ENCODE measurements at places on chromosomes 5 and 9.

GRCh38 chr5:170262061-170263045 is 29.6 kb downstream of the C5orf58 start:
- no peak for DNase-seq

GRCh38 chr5:143436871-143437270 is 33.4 kb upstream of the NR3C1 start:
- DNase-seq, result no peak

DNA sequence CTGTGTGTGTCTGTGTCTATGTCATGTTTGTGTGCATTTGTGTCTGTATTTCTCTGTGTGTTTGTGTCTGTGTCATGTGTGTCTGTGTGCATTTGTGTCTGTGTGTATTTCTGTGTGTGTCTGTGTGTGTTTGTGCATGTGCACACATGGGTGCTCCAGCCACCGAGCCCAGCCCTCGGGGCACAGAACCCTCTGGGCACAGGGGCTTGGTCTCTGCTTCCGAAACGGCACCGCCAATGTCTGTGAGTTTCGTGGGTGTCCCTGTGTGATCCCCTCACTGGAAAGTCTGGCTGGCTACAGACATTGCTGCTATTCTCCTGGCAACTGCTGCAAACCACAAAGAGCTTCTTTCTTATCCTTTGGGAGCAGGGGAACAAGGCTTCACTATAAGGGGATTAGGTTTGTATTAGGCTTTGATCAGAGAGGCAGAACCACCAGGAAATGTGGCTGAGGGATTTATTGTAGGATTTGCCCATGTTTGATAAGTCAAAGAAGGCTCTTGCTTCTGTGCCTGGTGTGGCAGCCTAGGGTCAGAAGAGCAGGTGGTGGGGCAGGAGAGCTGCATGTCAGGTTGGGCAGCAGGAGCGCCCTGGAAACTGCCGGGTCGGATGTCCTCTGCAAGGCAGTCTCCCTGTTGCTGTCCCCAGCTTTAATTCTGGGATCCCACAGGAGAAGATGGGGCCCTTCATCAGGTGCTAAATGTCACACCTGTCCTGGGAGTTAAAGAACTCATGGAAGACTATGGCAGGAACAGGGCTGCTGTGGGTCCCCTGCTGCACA is 39.6 kb upstream of the FCN1 start:
- DNase-seq, result no peak

GRCh38 chr9:126915846-126916543 is 1.4 kb downstream of the RALGPS1 start:
- DNase-seq, result peak; percentile 46

- DNase-seq, result no peak
These were observed 34.0 kb downstream of the NDST1 start for GRCh38 chr5:150541895-150542294.

DNA sequence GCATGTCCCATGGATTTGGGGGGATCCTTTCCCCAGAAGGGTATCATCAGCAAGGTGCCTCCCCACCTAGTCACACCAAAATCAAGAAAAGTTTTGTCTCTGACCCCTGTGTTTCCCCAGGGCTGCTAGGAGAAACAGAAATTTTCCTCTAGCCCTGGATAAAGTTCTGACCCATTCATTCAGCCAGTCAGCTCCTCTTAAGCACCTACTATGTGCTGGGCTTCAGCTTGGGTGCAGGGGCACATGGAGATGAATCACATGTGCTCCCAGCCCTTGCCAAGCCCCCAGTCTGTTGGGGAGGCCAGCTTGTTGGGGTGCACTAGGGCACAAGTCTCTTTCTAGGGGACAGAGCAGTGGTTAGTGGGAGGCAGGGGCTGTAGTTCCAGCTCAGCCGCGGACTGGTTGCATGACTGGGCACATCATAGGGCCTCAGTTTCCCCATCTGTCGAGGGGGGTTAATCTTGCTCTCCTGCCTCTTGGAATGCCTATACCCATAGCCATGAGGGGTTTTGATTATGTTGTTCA is 3.9 kb downstream of the DAB2IP start:
- DNase-seq, result no peak

GRCh38 chr5:152560512-152561137 is 155.5 kb upstream of the NMUR2 start:
- DNase-seq, result peak; percentile 77

DNA sequence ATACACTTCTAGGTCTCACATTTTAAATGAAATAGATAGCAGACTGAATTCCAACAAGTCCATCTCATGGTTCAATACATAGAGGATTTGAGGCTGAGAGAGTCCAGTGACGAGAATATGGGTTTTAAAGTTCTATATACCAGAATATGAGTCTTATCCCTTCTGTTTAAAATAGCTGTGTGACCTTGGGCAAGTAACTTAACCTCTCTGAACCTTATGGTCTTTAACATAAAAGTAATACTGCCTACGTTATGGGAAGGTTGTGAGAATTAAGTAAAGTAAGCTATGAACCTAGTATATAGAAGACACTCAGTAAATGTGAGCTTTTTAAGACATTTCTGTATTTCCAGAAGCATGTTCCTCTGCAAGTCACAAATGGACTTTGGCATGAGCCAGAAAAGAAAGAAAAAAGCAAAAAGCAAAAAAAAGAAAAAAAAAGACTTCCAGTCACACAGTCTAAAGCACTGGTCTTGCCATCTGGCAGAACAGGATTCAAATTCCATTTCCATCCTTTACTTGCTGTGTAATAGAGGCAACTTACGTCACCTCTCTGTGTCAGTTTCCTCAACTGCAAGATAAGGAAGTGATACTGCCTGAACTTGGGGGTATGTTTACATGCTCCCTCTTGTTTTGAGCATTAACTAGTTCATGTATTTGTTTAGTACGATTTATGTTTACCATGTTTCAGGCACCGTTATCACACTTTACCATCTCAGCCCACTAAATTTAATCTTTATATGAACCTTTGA is 248.2 kb downstream of the TRIM32 start:
- DNase-seq, result no peak

DNA sequence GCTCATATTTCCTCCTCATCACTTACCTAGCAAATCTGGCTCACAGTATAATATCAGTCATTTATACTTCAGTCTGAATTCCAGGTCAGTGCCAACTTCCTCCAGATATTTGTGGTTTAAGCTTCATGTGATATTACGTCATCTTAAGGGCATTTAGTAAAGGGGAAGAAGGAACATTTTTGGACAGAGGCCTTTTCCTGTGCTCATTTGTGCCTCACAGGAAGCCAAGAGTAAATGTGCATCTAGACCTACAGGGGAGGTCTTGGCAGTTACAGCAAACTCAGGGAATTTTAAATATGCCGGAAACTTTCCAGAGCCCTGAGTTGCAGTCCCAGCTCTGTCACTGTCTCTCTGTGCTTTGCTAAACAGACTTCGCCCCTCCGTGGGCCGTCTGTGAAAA is 12.3 kb upstream of the KCNIP1 start:
- DNase-seq, result no peak

DNA sequence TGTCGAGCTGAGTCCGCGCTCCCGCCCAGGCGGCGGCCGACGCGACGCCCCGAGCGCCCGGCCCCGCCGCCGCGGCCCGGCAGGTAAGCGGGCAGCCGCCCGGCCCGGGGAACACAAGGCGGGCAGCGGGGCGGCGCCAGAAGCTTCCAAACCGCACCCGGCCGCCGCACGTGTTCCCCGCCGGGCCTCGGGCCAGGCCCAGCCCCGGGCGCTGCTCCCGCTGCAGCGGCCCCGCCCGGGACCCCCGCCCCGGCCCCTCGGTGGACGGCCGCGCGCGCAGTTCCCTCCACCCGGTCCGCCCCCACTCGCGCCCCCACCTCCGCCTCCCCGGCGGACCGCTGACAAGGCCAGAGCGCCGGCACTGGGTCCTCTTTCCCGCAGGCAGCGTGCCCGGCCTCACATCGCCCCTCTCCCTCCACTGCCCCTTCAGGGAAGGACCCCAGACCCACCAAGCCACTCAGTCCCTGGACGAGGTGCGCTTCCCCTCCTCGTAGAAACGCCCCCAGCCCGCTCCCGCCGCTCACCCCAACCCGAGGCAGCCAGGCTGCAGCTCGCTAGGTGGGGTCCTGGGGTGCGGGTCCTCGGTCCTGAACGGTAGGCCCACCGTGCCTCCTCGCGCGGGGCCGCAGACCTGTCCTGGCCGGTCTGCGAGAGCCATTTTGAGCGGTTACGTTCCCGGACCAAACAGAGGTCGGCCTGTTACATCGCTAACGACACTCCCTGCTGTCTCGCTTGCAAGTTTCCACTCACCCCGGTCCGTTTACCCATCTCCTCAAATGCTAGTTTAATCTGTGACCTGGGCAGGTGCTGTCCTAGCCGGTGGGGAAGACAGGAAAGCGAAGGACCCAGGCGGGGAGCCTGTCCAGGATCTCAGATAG is 475 bp downstream of the WDR5 start:
- DNase-seq, result peak; percentile 31

DNA sequence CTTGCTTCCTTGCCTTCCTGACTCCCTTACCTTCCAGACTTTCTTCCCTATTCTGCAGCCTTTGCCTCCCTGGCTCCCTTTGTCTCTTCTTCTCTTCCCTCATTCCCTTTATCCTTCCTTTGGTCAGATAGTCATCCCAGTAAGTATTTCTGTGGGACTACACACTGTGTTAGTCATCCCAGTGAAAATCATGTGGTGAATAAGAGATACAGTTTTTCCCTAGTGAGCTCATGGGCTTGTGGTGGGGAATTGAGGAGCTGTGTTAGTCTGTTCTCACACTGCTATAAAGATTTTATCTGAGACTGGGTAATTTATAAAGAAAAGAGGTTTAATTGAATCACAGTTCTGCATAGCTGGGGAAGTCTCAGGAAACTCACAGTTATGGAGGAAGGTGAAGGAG is 109.8 kb upstream of the EDIL3 start:
- no peak for DNase-seq

DNA sequence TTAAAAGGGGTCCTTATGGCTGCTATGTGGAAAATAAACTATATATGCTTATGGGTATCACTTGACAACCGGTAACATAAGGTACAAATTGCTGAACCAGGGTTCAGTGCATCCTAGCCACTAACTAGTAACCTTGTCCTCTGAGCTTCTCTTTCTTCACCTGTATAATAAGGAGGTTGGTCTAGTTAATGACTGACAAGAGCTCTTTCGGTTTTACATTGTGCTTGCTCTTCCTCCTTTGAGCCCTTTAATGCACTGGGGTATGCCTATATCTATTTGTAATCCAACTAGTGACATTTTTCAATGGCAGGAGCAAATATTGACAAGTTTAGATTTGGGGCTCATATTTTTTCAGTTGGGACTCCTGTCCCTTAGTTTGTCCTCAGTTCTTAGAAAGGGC is 66.1 kb downstream of the NPR3 start:
- no peak for DNase-seq

DNA sequence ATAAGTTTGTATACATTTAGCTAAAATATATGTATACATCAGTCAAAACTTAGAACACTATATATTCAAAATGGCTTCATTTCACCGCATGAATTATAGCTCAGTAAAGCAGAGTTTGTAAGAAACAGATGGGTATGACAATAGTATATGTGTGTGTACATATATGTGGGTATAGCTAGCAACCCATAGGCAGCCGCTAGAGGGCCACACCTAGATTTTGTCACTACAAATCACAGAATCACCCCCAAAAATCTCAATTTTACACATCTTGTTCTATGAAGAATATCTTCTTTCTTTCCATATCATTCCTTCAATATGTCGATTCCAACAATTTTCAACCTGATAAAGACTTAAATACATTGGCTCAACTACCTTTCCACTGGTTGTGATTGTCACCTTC is 357.8 kb upstream of the CCNG1 start:
- no peak for DNase-seq

GRCh38 chr9:120711841-120712538 is 2.3 kb downstream of the MEGF9 start:
- no peak for DNase-seq

GRCh38 chr5:123087173-123088030 is 1.6 kb upstream of the PRDM6 start:
- no peak for DNase-seq

GRCh38 chr5:139925216-139925562 is 117.9 kb downstream of the NRG2 start:
- no peak for DNase-seq

DNA sequence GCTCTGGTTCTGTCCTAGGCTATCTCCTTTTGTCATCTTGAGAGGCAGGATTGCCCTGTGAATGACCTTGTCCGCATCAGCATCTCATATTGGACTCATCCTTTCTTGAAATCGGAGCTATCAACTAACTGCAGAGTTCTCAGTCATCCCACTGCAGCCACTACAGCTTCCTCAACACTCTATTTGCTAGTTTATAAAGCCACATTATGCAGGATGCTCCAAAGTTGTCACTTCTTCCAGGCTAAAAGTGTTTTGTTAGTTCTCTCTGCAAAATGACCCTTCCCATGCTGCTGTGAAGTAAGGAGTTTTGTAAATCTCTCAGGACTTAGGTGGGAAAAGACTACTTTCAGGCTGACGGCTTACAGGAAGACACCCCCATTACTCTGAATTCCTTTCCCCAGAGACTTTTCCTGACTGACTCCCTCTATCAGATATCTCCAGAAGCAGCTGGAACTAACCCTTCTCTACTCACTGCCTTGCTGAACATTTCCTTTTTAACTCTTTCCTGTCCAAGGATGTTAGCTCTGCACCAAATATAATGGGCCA is 257.6 kb downstream of the NFIB start:
- peak; percentile 27 for DNase-seq

DNA sequence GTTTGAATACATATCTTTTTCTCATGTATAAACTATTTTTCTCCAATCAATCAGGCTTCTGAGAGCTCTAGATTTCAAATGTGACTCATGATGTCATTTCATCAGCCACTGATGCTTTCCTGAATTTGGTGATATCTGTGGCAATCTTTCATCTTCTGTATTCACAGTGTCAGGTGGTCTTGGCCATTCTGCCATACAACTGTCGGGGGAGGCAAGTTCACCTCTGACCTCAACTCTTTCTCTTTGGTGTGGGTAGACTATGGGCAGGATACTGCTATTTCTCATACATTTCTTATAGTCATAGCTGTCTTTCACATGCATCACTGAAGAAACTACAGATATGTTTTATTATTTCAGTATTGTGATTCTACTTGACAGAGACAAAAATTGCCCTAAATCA is 414.1 kb upstream of the MEF2C start:
- DNase-seq, result no peak

- no peak for DNase-seq
These were observed 66.8 kb downstream of the INSYN2B start for GRCh38 chr5:169913479-169913878.

- no peak for DNase-seq
These were observed 515.6 kb downstream of the CCDC171 start for GRCh38 chr9:16068476-16068875.

GRCh38 chr5:132130918-132131715 is 57.5 kb downstream of the CSF2 start:
- no peak for DNase-seq

DNA sequence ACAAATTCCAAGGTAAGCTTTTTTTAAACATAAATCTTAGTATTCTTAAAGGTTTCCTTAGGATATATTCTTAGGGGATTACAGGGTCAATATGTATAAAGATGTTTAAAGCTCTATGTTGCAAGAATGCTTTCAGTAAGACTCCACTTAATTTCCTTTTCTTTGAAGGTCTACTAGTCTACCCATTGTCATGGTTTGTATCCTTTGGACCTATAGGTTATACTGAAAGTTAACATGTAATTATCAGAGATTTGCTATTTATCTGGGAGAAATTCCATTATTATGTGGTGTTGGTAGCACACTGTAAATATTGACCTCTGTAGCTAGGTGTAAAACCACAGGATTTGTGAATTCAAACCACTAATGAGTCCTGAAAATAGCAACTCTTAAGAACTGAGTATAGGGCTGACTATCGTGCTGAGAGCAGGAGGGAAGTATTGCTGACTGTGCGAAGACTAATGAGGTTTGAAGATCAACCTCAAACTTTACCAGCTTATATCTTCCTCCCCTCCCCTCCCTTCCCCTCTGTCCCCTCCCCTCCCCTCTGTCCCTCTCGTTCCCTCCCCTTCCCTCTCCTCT is 85.6 kb downstream of the GADD45G start:
- DNase-seq, result no peak

GRCh38 chr5:113153512-113154097 is 177.0 kb downstream of the DCP2 start:
- no peak for DNase-seq

All from kidney (tissue), 22 donors.